ENCODE measurements at places on chromosomes 13 and 19.

DNA sequence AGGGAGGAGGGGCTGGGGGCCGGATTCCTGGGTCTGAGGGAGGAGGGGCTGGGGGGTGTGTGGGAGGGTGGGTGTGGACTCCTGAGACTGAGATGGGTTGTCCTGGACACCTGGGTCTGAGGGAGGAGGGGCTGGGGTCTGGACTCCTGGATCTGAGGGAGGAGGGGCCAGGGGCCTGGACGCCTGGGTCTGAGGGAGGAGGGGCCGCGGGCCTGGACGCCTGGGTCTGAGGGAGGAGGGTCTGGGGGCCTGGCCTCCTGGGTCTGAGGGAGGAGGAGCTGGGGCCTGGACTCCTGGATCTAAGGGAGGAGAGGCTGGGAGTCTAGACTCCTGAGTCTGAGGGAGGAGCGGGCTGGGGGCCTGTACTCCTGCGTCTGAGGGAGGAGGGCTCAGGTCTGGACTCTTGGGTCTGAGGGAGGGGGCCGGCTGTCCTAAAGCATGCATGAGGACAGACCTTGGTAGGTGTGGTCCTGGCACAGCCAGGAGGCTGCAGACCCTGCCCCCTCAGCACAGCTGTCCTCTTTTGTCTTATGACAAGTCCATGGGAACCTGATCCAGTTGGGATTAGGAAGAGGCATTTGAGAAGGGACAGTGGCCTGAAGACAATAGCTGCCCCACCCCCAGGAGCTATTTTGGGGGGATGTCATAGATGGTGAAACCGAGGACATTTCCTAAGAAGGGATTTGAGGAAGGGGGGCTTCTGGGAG, 1.3 kb downstream of the TNNT1 start:
- no peak for DNase-seq

DNA sequence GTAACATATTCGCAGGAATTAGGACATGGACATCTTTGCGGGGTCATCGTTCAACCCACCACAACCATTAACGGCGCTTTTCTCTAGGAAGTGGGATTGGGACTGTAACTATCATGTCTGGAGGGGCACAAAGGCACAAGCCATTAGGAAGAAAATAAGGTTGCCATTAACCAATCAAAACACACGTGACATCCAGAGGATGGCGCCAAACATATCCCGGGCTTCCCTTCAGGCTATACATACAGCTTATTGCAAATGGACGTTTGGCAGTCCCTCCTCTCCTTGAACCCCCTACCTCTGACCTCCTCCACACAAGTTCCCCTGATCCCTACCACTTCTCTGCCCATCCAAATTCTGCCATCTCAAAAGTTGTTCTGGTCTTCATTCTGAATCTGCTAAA, 26.6 kb upstream of the GSX1 start:
- DNase-seq = no peak

GRCh38 chr13:86725105-86725504, 925.9 kb upstream of the SLITRK6 start:
- no peak for DNase-seq

DNA sequence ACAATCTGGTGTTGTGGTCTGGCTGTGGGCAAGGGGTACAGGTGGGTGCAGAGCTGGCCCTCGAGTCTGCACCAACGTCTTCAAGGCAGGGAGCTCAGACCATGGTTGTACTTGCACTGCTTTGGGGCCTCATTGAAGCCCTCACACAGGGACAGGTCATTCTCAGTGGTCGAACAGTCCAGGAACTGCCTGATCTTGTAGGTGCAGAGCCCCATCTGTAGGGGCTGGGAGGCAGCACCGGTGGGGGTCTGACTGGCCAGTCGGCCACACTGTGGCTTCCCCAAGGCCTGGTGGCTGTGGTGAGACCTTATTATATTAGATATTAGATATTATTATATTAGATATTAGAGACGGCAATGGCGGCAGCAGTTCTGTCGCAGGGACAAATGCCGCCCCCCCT, 14.0 kb downstream of the S1PR2 start:
- DNase-seq = no peak

- no peak for DNase-seq
Measured at GRCh38 chr13:51605698-51606097, 21.4 kb downstream of the WDFY2 start.

GRCh38 chr19:7722231-7722651, 9.7 kb downstream of the CLEC4G start:
- no peak for DNase-seq

DNA sequence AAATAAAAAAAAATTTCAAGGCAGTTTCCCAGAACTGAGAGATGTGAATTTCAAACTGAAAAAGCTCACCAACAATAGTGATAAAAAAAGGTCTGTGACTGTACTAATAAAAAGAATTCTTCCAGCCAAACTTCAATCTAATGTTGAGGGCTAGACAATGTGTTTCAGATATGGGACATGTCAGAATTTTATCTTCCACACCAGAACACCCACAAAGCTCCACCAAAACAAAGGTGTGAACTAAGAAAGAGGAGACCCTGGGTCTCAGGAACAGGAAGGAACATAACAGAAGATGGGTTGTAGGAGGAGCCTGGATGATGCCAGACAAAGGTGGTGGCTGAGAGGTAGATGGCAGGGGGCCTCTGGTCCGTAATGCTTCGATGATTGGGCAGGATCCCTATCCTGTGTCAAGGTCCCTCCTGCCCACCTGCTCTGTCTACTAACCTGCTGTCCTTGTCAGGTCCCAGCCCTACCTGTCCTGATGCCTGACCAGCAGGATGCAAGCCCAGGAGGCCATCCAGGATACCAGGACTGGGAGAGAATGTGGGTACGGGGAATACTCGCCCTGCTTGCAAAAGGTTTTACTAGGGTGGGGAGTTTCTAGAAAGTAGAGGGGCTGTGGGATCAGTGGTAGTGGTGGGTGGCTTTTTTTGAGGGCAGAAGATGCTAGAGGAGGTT, 4.5 kb downstream of the MZF1 start:
- DNase-seq = no peak

DNA sequence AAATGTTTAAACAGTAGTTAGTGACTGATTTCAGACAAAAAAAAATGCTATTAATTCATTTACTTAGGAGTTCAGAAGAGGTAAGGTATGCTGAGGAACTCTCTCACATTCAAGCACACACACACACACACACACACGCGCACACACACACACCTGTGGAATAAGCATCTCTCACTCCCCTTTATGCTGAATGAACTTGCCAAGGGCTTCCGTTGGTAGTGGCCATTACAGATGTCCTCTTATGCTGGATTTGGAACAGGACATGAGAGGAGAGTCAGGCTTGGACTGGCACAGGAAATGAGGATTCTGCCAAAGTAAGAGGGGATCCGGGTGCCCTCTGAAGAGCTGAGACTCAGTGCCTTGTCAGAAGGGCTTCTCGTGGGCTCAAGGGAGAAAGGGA, 463.4 kb upstream of the MIR17HG start:
- DNase-seq = no peak

DNA sequence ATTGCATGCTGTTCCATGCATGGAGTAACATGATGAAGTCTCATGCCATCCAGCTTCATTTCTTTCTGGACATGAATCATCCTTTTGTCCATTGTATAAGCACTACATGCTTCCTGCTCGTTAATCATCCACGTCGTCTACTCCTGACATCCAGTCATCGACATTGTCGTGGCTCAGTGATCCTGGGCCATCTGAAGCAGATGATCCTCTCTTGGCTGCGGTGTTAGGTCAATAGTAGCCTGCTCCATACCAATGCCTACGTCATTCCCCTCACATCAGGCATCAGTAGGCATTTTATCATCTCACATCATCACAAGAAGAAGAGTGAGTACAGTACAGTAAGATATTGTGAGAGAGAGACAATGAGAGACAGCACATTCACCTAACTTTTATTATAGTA, 7.9 kb upstream of the MYO16 start:
- no peak for DNase-seq

- no peak for DNase-seq
Measured at GRCh38 chr19:1577929-1578618, 9.9 kb upstream of the MEX3D start.

- no peak for DNase-seq
Measured at GRCh38 chr19:17063428-17063827, 11.8 kb downstream of the HAUS8 start.

GRCh38 chr19:23118400-23118799, 1.6 kb downstream of the ZNF730 start:
- no peak for DNase-seq

GRCh38 chr13:114034481-114034891, 60.6 kb upstream of the C13orf46 start:
- no peak for DNase-seq

- DNase-seq = no peak
Measured at GRCh38 chr13:110520431-110521295, 40.9 kb downstream of the RAB20 start.

GRCh38 chr13:67351909-67352308, 121.8 kb upstream of the PCDH9 start:
- no peak for DNase-seq

DNA sequence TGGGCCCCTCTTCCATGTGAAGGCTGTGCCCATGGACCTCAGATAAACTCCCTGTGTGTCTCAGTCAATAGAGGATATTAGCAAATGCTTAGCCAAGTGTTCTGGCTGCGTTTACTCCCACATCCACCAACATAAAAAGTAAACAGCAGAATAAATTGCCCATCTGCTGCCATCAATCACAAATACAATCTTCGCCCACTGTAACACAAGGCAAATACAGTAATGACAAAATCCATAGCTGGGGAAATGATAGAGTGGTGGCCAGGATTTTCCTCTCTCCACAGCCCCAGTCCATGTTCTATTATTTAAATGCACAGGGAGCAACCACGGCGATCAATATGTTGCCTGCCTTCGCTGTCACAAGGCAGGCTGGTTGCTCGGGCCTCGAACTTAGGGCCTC, 376.5 kb downstream of the UQCRFS1 start:
- DNase-seq = no peak

- DNase-seq = no peak
Measured at GRCh38 chr13:94859811-94860210, 147.5 kb upstream of the SOX21 start.

All from T follicular helper cell (primary cell).